ENCODE measurements at places on chromosomes 3 and 15. TPM values are rescaled to one million over a fixed set of nuclear protein-coding genes. Genes with fewer than 3 reads are reported as not detected.

DNA sequence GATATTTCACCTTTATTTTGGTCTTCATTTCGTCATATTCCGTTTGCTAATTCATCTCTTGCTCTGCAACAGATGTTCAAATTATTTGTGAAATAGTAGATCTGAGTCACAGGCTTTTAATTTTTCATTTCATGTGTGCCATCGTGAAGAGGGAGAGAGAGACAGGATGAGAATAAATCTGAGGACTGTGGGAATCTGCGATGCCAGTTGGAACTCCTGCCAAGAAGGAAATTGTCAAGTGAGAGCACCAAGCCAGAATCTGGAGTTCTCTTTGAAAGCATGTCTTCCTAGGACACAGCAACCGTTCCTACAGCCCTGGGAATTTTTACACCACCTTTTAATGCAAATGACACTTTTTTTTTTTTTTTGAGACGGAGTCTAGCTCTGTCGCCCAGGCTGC lies 48.8 kb downstream of the NSMCE3 start:
- DNase-seq: no peak

GRCh38 chr3:47089630-47090029 lies 74.3 kb downstream of the SETD2 start:
- DNase-seq: no peak

DNA sequence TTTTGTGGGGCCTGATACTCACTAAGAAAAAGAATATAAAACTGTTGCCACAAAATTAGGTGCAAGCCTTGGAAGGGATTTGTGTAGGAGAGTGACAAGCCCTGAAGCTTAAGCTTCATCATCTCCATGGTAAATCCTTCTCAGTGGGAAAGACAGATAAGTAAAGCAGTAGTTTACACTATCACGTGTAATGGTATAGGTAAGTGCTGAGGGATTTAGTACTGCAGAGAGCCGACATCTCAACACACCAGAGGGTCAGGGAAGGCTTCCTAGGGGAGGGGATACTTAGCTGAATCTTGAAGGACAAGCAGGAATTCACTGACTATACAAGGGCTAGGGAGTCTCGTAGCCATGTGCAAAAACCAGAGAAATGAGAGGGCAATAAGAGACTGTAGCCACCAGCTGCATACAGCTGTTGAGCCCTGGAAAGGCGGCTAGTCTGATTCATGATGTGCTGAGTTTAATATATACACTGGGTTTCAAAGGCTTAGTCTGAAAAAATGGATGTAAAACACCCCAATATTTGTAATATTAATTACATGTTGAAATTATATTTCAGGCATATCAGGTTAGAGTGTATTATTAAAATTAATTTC lies 11.1 kb downstream of the SLC24A1 start:
- DNase-seq: peak; percentile 22

The MOBP gene
- polyA plus RNA-seq: not detected

GRCh38 chr3:168117853-168118313 lies 22.2 kb upstream of the GOLIM4 start:
- no peak for DNase-seq

DNA sequence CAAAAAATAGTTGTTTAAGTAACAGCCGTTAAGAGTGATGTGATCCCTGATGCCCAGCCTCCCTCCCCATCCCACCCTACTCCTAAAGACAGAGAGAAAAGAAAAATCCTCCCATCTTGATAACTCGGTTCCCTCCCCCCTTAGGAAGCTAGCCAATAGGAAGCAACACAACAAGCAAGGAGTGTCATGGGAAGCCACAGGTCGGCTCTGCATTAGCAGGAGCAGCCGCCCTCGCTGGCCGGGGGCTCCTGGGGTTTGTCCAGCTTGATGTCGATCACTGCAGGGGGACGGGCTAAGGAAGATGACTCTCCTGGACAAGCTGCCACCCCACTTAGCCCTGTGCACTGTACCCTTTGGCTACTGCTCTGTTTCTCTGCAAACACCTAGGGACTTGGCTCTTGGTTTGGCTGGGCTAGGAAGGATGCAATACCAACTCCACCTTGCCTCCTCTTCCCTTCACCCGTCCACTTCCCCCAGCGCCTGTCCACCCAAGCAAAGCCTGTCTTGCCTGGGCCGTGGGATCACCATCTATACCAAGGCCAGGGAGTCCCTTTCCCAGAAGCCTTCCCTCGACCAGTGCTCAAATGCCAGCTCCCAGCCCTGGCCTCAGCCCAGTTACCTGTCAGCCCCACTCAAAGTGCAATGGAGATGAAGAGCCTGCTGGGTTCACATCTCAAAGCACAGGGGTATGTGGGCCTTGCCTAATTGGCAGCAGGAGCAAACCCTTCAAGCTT lies 23.1 kb downstream of the SRPRB start:
- DNase-seq: no peak

The HRH1 gene
- 2.2 TPM for polyA plus RNA-seq

DNA sequence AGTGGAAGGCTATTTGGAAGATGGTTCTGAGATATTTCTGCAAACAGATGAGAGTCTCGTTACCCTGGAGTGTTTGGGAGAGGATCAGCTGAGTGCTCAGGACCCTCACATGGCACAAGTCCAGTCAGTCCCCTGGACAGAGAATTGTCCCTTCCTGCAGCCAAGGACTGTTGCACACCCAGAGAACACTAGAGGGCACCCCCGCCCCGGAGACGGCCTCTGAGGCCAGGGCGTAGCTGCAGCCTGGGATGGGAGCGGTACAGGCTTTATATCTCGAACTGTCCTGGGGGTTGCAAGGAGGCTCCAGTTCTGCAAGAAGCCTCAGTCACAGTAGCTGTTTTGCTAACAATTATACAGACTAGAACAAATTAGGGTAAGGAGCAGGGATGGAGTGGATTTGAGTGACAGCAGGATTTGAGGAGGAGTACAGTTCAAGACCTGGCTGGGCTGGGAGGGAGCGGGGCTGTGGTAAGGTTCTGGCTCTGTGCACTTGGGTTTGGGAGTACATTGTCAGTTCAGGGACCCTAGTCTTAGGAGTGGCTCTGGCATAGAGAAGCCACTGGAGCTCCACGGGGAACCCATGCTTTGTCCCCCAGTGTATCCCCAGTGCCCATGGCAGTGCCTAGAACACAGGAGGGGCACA lies 67.6 kb upstream of the HACD2 start:
- peak; percentile 60 for DNase-seq

The DUOX1 gene
- polyA plus RNA-seq: 2.9 TPM

GRCh38 chr15:59689626-59690236 lies 611 bp upstream of the BNIP2 start:
- peak; percentile 6 for DNase-seq

The ANKUB1 gene
- polyA plus RNA-seq: not detected

- DNase-seq: no peak
Measured at GRCh38 chr15:87924433-87924832, 332.1 kb downstream of the NTRK3 start.

The CCDC80 gene
- 130 TPM for polyA plus RNA-seq

- no peak for DNase-seq
Measured at GRCh38 chr15:100704281-100705055, 102.1 kb downstream of the ASB7 start.

DNA sequence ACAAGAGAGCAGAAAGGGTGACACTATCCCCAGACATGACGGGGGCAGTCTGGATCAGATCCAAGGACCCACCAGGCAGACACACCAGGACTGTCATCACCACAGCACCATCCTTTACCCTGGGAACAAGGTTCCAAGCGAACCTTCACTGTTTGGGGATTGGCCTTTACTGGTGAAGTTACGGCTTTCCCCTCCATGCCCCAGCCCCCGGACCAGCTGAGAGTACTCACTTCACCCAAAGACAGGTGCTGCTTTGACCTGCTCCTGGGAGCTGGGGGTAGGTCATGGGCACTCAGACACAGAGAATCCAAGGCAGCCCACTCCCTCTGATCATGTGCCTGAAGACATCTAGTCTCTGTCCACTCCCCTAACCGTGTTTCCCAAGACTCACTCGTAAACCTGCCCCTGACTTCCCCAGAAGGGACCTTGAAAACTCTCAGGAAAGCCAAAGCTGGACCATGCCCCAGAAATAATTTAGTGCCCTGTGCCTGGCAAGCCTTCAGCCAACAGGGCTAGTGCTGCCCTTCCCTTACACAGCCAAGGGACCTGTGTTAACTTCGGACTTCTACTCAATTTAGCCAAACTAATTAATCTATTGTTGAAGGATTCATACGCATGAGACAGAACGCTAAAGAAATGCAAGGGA lies 2.8 kb downstream of the RRP9 start:
- no peak for DNase-seq

- DNase-seq: no peak
Measured at GRCh38 chr3:107651782-107652181, 129.0 kb downstream of the BBX start.

The HIGD2B gene
- not detected for polyA plus RNA-seq

The CPN2 gene
- 0.49 TPM for polyA plus RNA-seq

The TMEM207 gene
- polyA plus RNA-seq: 22.1 TPM

The NEK10 gene
- 0.46 TPM for polyA plus RNA-seq

The SAMD7 gene
- not detected for polyA plus RNA-seq

DNA sequence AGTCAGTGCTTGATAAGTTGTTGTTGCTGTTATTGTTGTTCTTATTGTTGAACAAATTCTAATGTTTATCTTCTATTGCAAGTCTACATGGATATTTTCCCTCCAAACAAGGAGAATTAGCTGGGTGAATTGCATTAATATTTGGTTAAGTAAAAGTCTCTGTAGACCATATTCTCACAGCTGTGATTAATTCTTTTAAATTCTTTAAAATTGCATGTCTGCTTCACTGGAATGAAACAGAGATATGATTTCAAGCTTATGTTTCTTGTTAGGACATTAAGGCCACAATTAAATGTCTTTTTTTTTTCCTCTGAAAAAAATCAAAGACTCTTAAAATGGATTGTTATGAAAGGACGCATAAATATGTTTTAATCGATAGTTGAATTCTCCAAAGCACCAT lies 153.4 kb downstream of the EBLN2 start:
- DNase-seq: no peak

- no peak for DNase-seq
Measured at GRCh38 chr3:12513694-12514446, 29.6 kb downstream of the TSEN2 start.

The PLIN1 gene
- polyA plus RNA-seq: 1.9 TPM

GRCh38 chr3:143865302-143865701 lies 17.0 kb upstream of the SLC9A9 start:
- DNase-seq: no peak

- DNase-seq: no peak
Measured at GRCh38 chr3:127212231-127212630, 19.3 kb downstream of the PRR23E start.

- no peak for DNase-seq
Measured at GRCh38 chr15:45134682-45135604, 5.1 kb downstream of the DUOX1 start.

The SAMMSON gene
- polyA plus RNA-seq: not detected

The SEC22C gene
- 46.2 TPM for polyA plus RNA-seq

- no peak for DNase-seq
Measured at GRCh38 chr3:6249679-6250078, 611.2 kb upstream of the GRM7 start.

DNA sequence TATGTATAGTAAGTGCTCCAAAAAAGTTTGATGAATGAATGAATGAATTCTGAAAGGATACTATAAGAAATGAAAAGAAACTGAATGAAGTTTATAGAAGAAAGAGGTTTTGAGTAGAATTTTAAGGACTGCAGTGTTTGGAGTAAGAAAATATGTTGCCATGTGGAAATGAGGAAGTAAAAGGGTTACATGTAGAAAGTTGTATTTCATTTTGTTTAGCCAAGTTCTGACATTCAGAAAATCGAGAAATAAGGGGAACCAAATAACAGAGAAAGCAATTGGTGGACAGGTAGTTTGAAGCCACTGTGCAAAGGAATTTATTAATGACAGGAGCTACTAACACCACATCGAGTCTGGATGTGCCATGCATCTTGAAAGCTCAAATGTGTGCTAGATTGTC lies 200.7 kb downstream of the SATB1 start:
- no peak for DNase-seq

DNA sequence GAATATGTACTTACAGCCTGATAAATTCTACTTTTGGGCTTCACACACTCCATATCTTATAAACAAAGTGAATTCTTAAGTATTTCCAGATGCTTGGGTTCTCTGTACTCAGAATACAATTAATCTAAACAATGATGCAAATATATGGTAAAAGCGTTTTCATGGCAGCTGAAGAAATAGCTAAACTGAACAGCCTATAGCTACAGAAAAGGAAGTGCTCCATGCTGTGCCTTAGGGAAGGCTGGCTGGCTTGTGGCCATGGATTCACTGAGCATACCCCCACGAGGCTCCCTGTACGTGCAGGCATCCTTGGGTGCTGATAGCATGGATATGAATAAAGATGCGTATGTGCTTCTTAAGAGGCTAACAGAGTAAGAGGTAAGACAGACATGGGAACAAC lies 264.0 kb downstream of the KLF13 start:
- no peak for DNase-seq

GRCh38 chr3:151113343-151113742 lies 27.9 kb downstream of the MED12L start:
- DNase-seq: no peak

DNA sequence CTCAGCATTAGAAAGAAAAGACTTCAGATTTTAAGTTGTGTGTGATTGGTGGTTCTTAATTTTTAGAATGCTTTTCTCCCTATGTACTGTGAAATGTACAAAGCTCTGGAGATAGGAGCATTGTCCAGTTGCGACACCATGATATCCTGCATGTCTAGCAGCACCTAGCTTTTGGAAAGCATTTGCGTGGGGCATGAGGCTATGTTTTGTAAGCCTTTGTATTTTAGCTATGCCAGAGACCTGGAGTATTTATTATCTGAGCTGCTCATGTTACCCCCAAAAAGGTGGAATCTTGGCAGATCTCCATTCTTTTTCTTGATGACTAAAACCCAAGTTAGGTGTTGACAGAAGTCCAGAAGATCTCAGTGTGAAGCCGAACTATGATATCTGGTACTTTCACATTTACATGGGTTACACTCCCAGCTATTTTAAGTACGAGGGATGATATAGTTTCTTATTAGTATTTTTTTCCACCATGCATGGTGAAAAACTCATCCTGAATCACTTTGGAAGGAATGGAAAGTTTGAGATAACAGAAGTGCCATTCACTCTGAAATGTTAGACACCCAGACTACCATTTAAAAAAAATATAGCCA lies 126.7 kb upstream of the SAMMSON start:
- DNase-seq: no peak
